Dermis microvascular lymphatic vessel endothelial cell (primary cell): ENCODE measurements at places on chromosomes 3 and 15.
A peak's percentile ranks its signal among the peaks of the same experiment; 100 is the strongest.

- peak; percentile 24 for DNase-seq
Measured at GRCh38 chr3:57169872-57170623, 4.9 kb upstream of the IL17RD start.

DNA sequence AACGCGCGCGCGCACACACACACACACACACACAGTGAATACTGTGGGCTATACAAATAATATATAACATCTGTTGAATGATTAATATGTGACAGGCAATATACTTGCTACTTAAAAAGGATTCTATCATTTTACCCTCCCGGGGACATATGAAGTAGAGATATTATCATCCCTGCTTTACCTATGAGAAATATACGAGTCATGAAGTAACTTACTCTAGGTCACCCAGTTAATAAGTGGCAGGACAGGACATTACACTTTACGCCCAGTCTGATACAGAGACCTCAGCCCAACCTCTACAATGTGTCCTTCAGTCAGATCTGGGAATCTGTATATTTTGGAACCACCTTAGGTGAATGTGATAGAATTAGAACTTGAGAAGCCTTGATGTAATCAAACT lies 55.4 kb downstream of the CCDC54 start:
- DNase-seq, result no peak

GRCh38 chr3:45259133-45259532 lies 33.0 kb upstream of the TMEM158 start:
- DNase-seq, result no peak

DNA sequence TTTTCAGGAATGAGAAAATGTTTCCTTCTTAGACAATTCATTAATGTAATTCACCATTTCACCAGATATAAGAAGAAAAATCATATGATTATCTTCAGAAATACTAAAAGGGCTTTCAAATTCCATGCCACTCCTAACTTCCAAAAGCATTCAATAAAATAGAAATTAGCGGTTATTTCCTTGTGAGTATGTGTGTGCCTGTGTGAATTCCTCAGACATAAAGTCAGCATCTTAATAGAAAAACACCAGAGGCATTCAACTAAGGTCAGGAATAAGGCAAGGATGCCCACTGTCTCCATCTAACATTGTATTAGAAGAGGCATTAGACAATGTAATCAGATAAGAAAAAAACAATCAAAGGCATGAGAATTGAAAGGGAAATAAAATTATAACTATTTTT lies 88.4 kb downstream of the PLCH1 start:
- DNase-seq, result no peak

- no peak for DNase-seq
Measured at GRCh38 chr3:151425627-151426340, 35.1 kb downstream of the IGSF10 start.

GRCh38 chr3:197376735-197377555 lies 78.5 kb upstream of the DLG1 start:
- no peak for DNase-seq

DNA sequence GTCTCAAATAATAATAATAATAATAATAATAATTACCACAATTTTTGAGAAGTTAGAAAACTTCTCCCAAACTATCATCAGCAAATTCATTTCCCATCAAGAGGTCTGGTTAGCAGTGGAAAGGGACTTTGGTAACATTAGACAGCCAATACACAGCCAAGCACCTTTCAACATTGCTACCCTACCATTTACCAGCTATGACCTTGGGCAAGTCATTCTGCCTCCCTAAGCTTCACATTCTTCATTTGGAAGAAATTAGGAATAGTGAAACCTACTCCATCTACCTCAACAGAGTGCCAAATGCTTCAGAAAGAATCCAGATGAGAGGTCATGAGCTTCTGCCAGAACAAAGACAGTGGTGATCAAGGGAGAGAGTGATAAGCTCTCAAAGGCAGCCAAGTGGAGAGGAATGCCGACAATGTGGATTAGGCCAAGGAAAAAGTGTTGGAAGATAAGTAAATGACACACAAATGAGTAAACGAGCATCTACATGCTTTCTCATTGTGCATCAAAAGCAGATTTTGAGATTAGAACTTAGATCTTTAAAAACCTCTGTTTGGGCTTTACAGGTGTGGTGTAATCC lies 42.9 kb upstream of the LPP start:
- no peak for DNase-seq

GRCh38 chr15:51688863-51689262 lies 7.6 kb downstream of the SCG3 start:
- DNase-seq, result no peak

DNA sequence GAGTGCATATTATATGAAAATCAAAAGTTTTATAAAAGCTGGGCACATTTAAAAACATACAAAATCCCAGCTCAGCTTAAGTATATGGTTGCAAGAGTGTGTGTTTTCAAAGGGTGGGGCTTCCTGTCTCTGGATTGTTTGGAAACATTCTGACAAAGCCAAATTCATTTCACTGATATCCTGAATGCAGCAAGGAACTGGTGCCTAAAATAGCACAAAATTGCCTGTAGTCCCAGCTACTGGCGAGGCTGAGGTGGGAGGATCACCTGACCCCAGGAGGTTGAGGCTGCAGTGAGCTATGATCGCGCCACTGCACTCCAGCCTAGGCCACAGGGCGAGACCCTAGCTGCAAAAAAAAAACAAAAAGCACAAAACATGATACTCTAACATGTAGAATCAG lies 13.0 kb upstream of the TJP1 start:
- DNase-seq, result peak; percentile 57

GRCh38 chr15:78987556-78988360 lies 42.9 kb upstream of the CTSH start:
- peak; percentile 28 for DNase-seq

DNA sequence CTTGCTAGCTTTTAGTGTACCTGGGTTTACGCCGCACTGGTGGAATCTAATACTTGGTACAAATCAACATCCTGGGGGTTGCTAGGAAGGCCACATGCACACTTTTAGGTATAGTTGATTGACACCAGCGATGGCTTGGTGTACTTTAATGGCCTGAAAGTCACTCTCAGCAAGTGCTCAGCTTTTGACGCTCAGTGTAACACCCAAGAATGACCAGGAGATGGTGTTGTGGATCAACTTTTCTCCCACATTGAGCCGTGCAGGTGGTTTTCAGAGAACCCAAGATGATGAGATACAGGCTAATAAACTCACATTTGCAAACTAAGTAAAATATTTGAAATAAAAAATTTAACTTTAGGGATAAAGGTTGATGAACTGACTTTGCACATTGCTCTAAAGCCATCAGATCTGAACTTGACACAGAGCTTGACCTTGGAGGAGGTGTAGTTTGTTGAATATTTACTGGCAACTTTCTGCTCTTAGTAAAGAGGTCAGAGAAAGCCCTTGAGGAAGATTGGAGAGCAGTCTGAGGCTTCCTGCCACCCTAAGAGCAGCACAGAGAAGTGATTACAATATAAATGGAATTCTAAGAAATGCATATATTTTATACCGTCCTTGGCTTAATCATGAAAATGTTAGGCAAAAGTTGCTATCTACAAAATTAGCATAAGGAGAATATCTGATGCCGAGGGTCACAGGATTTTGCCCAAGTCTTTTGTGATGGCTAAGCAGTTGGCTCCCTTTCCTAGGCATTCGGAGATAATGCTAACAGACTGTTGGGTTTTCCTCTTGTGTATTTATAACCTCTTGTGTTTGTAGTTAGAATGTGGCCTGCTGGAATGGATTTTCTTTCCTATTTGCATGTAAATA lies 143.4 kb upstream of the RASGRP1 start:
- peak; percentile 76 for DNase-seq

DNA sequence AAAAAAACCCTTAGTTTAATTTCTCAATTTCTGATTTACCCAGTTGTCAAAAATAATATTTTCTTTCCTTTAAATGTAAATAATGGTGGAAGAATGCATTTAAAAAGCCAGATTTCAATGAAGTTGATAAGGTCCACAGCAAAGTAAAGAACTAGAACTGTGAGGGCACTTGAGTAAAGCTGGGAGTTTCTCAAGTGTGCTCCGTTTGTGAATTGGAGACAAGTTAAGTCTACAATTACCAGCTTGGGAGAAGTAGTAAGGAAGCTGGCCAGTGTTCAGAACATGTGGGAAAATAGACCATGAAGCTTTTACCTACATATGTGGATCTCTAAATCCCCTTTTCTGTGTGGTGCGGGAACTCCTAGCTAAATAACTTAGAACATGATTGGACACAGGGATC lies 239.4 kb downstream of the OXSM start:
- DNase-seq, result no peak

GRCh38 chr3:149657926-149658743 lies at the start of gene WWTR1:
WWTR1 (minus strand) TSS chr3:149658025; CDS start chr3:149657306, 719 bp downstream.
- peak; percentile 81 for DNase-seq

- peak; percentile 58 for DNase-seq
Measured at GRCh38 chr3:186277268-186277909, 84.6 kb downstream of the DGKG start.

GRCh38 chr3:29763115-29763514 lies 482.2 kb downstream of the RBMS3 start:
- no peak for DNase-seq

DNA sequence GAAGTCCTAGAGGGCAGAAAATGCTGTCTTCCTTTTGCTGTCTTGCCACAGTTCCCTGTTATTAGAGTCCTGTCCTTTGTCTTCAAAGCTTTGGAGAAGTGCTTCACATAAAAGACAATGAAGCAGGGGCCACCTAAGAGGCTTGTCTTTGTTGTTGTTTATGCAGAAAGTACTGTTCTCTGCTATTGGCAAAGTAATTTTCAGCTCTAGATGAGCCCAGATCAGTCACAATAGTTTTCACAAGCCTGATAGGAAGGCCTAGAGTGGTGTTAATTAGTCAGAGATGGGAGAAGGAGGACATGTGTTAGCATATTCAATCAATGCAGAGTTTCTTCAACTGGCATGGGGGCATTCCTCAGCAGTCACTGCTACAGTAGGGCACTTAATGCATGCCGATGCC lies 300.0 kb downstream of the PTPRG start:
- DNase-seq, result no peak

DNA sequence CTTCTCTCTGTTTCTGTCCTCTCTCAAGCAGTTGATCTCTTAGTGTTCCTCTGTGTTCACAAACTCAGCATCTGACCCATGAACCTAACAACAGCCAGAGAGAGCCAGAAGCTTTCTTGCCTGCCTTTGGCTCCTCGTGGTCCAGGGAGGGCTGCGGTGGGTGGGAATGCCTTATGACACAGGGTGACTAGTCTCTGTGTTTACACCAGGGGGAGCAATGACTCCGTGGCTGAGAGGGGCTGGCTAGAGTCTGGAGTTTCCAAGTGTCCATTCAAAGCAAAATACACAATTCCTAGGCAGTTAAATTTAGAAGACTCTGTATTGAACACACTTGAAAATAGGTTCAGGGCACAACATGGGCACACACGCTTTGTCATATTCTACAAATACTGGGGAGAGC lies 370.0 kb upstream of the FRG2C start:
- peak; percentile 21 for DNase-seq

DNA sequence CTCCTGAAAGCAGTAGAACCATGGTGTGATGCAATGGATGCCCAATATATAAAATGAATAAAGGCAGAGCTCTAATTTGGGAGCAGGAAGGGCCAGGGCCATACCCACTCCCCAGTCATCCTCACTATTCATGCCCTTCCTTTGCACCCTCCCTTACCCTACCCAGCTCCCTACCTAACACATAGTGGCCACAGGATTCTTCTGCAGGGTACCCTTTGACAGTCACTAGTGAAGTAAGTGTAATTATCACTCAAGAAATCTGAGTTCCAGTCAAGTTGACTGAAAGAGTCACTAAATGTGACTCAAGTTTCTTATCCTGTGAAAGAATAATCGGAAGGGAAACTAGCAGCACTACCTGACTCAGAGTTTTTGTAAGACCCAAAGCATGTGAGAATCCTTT lies 69.2 kb downstream of the RASA2 start:
- DNase-seq, result no peak

DNA sequence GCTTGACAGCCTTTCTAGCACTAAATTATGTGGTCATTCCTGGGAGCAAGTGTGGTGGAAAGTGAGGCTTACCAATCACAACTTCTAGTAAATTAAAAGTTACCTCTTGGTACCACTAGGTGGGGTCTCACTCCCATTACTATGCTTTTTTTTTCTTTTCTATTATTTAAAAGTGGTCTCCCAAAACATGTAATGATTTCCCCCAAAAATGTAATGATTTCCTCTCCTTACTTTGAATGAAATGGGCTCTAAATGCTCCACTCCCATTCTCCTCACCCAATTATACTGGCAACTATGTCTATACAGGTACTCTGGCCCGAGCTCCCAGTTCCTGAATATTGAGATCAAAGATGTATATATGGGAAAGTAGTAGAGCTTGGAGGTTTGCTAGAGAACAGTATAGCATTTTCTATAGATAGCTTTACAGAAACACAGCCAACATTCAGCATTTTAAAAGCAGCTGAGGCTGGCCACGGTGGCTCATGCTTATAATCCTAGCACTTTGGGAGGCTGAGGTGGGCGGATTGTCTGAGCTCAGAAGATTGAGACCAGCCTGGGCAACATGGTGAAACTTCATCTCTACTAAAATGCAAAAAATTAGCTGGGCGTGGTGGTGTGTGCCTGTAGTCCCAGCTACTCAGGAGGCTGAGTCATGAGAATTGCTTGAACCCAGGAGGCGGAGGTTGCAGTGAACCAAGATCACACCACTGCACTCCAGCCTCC lies 70.9 kb downstream of the DCUN1D1 start:
- DNase-seq, result peak; percentile 15

- peak; percentile 41 for DNase-seq
Measured at GRCh38 chr15:35912196-35912595, 366.2 kb upstream of the DPH6 start.

DNA sequence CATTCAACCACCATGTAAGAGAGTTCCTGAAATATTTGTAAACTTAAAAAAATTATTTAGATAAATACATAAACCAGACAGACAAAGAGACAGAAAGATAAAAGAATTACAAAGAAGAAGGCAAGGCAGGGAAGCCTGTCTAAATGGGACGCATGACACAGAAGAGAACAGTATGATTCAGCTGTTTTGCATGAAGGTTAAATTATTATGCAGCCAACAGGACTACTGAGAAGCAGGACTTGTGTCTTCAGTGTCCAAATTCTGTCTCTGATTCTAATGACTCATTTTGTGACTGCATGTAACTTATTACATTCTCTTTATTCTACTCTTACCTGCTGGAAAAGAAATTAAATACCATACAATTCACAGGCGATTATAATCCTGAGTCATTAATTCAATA lies 340.4 kb upstream of the KCNMB2 start:
- DNase-seq, result no peak

GRCh38 chr3:136513367-136513766 lies 238.8 kb downstream of the STAG1 start:
- DNase-seq, result no peak

DNA sequence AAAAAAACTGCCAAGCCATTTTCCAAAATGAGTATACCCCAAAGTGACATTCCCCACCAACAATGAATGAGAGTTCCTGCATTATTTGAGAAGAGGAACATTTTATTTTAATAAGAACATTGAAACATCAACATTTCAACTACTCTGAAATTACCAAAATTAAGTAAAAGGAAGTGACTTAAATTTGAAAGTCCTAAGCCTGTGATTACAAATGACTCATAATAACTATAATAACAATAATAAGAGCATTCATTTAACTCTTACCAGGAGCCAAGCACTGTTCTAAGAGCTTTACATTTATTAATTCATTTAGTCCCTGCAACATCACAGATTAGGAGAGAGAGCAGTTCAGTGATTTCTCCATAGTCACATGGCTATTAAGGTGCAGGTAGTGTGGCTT lies 32.4 kb downstream of the LRRC28 start:
- no peak for DNase-seq
